ENCODE measurements at places on chromosomes 1 and 21.

DNA sequence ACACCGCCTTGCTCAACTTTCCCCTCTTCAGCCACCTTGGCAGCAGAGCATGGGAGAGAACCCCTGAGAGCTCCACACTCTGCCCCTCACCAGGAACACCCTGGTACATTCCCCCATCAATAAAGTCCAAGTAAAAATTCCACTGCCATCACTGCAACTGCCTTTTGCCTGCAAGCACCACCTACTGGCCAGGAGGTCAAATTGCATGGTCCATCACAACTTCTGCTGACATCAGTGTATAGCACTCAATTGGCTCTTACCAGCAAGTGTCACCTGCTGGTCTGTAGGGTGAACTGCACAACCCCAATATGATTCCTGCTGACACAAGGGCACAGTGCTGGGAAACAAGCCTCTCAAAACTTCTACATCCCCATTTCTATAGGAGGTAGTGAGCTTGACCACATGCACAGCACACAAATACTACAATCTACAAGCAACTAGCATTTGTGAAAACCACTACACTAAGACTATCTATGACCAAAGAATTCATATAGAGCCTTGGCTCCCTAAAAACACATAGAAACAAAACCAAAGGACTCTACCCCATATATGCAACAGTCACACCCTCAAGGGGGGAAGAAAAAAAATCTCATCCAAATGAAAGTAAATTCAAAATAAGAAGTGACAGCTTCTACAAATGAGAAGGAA, 69.2 kb downstream of the FASLG start:
- DNase-seq, result peak; percentile 35

GRCh38 chr1:77134359-77134758, 84.9 kb downstream of the PIGK start:
- DNase-seq, result no peak

- peak; percentile 79 for DNase-seq
Observed at GRCh38 chr1:91804546-91805023, 81.4 kb downstream of the TGFBR3 start.

DNA sequence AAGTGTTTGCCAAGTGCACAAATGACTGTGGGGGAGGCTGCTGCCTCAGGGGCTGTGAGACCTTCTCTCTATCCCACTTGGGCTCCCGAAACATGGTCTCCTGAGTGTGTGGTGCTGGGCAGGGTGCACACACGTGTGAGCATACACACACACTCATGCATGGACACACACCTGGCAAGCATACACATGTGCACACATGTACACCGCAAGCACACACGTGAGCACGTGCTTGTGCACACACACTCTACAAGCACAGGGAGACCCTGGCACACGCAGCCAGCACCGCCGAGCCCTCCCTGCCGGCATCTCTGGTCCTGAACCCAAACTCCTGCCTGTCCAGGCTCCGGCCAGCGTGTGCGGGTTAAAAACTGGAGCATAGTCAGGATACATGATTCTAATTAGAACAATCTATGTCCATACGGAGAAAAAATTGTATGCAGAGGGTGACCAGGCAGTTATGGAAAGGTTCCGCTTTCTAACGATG, 79.4 kb upstream of the TTC34 start:
- DNase-seq, result no peak

- no peak for DNase-seq
Observed at GRCh38 chr1:89633800-89634625, 1.1 kb downstream of the LRRC8C start.

DNA sequence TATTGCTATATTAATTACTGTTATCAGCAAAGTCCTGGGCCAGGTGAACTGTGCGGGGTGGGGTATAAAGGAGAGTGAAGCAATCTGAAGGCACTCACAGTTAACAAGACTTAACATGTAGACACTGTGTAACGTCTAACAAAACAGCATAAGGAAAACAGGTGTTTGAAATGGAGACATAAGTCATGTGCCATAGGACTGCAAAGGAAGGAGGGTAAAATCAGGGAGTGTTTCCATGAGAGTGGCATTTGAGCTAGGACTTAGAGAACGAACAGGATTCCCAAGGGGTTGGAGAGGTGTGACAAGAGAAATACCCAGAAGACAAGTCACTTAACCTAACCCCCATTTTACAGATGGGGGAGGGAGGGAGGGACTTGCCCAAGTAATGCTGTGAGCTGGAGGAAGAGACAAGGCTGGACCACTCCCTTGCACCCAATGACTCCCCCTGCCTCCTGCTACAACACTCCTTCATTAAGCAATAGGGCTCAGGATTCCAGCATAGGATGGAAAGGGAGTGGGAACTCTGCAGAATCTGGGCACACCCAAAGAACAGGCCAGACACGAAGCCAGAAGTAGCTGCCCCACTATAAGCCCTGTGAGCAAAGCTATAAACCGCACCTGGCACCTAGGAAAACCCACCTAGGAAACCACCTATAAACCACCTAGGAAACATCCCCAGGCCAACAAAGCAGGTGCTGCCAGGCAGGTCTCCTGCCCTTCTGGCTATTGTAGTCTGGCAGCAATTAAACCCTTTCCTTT, 6.6 kb downstream of the PEF1 start:
- no peak for DNase-seq

DNA sequence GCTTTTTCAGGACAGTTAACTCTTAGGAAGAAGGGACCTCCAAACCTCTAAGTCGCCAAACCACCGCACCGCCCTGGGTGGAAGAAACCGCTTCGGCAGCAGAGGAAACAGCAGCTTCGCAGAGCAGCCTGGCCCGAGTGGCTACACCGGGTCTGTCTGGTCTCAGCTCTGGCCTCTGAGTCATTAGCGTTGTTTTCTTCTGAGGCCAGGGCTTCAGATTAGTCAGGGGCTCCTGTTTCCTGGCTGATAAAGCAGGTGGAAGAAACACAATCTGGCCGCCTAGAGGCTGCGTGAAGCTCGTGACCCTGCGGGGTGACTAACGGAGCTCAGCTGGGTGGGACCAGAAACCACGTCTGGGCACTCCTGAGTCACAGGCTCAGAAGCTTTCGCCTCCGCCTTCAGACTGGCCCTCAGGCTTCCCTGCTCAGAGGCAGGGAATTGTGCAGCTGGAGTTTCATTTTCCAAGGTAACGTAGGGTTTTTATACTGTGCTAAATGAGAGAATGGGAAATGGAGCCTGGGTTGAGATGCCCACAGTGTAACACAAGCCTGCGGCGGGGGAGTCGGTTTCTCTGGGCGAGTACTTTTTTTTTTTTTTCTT, 44.9 kb downstream of the CHAF1B start:
- peak; percentile 60 for DNase-seq

DNA sequence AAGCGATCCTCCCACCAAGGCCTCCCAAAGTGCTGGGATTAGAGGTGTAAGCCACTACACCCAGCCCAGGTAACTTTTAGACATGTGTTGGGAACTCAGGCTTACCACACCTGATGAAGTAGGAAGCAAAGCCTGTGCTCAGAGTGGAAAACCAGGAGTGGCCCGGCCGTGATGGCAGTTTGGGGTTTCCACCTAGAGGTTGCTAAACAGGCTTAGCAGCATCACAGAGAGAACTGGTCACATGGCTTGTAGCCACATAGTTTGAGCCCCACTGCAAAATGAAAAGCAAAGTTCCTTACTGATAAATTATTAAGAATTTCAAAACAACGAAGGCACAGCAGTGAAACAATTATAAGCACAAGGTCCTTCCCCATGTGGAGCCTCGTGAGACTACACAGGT, 142.6 kb upstream of the CXADR start:
- no peak for DNase-seq

- no peak for DNase-seq
Observed at GRCh38 chr21:25368531-25368930, 238.8 kb downstream of the MRPL39 start.

- no peak for DNase-seq
Observed at GRCh38 chr1:210978316-210978973, 155.5 kb downstream of the KCNH1 start.

DNA sequence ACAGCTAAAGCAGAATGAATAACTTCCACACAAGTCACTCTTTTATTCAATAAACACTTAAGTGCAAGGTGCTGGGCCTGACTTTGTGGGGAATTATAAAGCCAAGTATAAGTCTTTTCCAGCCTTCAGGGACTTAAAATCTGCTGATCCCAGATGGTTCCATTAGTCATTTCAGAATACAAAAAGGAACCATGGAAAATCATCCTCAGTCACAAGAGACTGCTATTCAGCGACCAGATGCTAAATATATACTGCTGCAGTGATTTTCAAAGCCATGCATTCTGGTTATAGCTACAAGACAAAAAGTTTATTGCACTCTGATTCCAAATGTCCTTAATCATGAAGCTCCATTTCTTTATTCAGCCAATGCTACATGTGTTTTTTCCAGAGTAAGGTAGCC, 25.7 kb downstream of the GLMN start:
- no peak for DNase-seq

- DNase-seq, result no peak
Observed at GRCh38 chr1:94925561-94926125, 1.3 kb downstream of the CNN3 start.

- DNase-seq, result no peak
Observed at GRCh38 chr21:36369064-36369685, 16.0 kb upstream of the CHAF1B start.

- DNase-seq, result no peak
Observed at GRCh38 chr1:89499320-89499719, 25.3 kb upstream of the LRRC8B start.

DNA sequence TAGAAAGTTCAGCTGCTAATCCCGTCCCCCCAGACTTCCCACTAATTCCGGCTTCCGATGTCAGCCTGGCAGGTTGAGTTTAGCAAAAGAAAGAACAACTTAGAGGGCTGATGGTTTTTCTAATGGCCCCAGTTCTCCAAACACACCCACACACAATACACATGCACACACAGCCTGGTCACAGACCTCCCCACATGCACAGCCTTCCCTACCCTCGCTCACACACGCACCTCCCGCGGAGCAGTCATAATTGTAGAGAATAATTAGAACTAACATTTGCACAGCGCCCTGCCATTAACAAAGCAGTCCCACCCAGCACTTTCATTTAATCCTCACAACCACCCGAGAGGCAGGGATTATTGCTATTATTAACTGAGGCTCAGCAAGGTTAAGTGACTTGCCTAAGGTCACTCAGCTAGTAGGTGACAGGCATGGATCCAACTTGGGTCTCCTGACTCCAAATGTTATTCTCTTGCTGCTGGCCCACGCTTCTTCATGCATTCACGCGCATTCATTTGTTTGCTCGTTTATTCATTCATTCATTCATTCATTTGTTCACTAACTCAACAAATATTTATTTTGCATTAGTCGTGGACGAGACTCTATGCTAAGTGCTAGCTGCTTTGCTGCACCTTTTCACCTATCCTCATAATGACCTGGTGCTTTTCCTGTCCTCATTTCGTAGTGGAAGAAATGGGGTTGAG, 274.9 kb downstream of the FOXD2 start:
- no peak for DNase-seq

GRCh38 chr1:160952129-160952510, 2.5 kb downstream of the ITLN2 start:
- no peak for DNase-seq

GRCh38 chr1:183544598-183545297, 45.5 kb downstream of the NCF2 start:
- no peak for DNase-seq

- DNase-seq, result no peak
Observed at GRCh38 chr1:225882694-225883615, 775 bp upstream of the TMEM63A start.

- no peak for DNase-seq
Observed at GRCh38 chr21:38989745-38990423, 184.2 kb downstream of the ETS2 start.

- DNase-seq, result no peak
Observed at GRCh38 chr1:91651661-91652071, 151.0 kb downstream of the CDC7 start.

DNA sequence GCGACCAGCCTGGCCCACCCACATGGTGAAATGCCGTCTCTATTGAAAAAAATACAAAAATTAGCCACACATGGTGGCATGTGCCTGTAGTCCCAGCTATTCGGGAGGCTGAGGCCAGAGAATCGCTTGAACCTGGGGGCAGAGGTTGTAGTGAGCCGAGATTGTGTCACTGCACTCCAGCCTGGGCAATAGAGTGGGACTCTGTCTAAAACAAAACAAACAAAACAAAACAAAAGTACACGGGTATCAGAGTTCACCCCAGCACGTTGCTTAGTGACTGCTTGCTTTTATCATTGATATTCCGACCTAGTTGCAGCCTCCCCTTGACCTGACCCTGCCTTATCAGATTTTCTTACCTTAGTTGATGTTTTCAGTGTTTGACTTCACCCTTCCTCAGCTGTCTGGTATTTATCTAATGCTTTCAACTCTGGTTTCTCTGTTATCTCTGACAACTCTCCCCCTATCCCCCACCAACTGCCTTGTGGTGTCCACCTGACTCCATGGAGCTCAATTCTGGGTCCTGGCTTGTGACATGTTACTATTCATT, 5.1 kb downstream of the TLCD4 start:
- no peak for DNase-seq

GRCh38 chr1:66166753-66167152, 367.2 kb upstream of the SGIP1 start:
- no peak for DNase-seq

- no peak for DNase-seq
Observed at GRCh38 chr1:94621395-94621794, 79.8 kb upstream of the F3 start.

DNA sequence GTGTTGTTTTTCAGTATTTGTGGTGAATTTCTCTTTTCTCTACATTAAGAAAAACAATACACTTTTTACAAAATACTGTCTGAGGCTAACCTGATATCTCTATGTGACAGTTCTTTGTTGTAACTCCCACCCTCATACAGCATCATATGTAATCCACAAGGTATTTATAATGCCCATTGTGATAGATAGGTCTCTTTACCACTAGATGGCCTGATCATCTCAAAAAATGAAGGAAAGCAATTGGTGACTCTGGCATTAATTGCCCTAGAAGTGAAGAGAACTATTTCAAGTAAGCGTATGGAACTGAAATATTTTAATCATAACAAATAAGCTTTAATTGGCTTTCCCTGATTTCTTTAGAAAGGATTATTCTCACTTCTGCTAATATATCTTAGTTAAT, 36.2 kb upstream of the HFM1 start:
- no peak for DNase-seq

DNA sequence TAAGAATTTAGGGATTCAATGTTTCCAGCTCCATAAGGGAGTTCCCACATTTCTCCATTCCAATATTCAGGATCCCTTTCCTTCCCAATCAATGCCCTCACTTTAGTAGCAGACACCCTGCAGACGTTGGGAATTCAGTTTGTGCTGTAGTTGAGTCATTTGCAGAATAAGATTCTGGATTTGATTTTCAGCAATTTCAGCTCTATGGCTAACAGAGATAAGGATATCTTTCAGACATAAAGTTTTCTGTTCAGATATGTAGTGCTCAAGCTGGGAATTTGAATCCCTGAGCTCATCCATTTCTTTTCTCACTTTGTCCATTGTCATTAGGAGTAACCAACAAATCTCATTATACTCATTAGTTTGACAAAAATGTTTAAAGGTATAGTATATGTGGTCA, 13.1 kb downstream of the MPZL1 start:
- no peak for DNase-seq

- DNase-seq, result no peak
Observed at GRCh38 chr1:165857046-165857801, 29.8 kb downstream of the UCK2 start.

- DNase-seq, result peak; percentile 24
Observed at GRCh38 chr1:26471498-26472319, 531 bp upstream of the HMGN2 start.

GRCh38 chr1:184698016-184698415, 56.6 kb downstream of the EDEM3 start:
- DNase-seq, result no peak

- no peak for DNase-seq
Observed at GRCh38 chr1:246534114-246534513, 27.0 kb upstream of the SMYD3 start.
